ENCODE measurements at places on chromosomes 13 and 19. TPM values are rescaled to one million over a fixed set of nuclear protein-coding genes. Genes with fewer than 3 reads are reported as not detected.

GRCh38 chr13:37134411-37135041, 29.1 kb upstream of the CSNK1A1L start:
- DNase-seq = peak; percentile 26

DNA sequence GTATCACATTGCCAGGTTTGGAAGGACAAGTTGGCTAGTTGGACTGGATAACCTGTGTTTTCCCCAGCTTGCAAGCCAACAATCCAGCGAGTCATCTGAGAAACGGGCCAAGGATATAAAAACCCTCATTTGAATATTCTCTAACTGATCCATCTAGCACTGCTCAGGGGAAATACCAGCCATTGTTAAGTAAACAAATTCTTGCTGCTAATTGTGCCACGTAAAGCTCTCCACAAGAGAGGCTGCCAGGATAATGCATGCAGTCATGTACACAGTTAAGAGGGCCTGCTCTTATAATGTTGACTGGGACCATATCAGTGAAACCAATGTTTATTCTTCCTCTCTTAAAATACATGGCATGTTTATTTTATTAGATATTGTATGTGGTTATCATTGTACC, 663.2 kb upstream of the SGCG start:
- DNase-seq = no peak

- DNase-seq = peak; percentile 26
Observed at GRCh38 chr13:80012251-80012650, 328.7 kb downstream of the SPRY2 start.

GRCh38 chr13:46663206-46664037, 110.5 kb downstream of the LRCH1 start:
- DNase-seq = peak; percentile 88

- DNase-seq = no peak
Observed at GRCh38 chr13:28099396-28100149, 803 bp downstream of the FLT3 start.

GRCh38 chr19:41927497-41928192, 604 bp downstream of the ERFL start:
- no peak for DNase-seq

DNA sequence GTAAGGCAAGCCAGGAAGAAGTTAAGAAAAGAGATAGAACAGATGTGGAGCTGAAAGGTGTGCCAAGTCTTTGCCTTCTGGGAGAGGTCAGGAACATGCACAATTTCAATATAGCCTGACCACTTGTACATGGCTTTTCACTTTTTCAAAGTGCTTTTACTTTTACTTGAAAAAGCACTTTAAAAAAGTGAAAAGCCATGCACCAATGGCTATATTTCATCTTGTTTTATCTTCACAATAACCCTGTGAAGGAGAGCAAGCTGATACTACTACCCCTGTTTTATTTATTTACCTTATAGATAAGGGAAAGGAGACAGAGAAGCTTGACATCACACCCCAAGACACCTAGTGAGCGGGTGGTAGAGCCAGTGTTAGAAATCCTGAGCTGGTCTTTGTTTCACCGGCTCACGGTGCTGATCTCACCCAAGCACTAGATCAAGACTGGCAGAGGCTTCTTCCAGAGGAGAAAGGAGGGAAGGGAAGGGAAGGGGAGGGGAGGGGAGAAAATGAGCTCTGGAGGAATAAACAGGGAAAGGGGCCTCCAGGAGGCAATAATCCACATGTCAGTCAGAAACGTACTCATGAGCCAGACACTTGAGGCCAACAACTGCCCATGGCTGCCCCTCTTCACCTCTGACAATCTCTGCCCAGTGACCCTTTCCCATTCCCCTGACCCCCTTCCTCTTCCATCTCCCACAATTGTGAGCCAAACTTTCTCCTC, 455.4 kb downstream of the FOXO1 start:
- DNase-seq = no peak

DNA sequence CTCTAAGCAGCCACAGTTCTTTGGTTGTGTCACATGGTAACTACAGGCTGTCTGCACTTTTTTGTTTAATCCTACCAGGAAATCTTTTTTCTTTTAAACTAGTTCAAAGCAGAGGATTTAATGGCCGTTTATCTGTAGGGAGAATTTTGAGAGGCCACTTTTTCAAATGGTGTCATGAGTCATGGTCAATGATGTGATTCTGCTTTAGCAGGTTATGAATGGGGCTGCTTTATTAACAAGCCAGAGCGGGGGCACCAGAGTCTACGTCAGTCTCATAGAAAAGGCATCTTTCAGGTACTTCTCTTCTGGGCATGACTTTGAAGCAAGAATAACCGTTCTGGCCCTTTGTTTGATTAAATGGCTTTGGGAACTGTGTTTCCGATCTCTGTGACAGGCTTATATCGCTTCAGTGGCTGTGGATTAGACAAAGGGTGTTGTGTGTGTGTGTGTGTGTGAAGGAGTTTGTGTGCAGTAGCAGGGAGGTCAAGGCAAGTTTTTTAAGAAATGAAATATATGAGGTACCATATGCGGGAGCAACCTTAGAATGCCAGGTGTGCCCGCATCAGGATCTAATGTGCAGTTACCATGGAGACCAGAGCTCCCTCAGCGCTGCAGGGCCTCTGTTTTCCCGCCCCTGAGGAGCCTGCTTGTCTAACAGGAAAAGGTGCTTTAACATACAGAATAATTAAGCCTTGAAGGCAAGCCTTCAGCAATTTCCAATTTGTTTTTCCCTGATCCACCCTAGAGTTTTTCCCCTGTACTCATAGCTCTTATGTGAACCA, 120.5 kb downstream of the KATNAL1 start:
- no peak for DNase-seq

DNA sequence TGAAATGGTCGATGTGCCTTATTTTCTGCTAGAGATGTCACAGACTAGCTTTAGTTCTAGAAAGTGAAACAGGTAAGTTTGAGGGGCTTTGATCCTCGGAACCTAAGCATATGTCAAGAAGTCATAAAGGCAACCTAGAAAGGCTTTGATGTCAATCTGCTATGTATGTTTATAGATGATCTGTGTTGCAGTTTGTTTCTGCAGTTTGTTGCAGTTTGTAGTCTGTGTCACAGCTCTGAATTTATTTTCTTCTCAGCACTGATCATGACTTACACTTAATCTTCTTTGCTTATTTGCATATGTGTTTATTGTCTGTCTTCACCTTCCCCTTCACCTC, 5.9 kb downstream of the LSM14A start:
- DNase-seq = no peak

DNA sequence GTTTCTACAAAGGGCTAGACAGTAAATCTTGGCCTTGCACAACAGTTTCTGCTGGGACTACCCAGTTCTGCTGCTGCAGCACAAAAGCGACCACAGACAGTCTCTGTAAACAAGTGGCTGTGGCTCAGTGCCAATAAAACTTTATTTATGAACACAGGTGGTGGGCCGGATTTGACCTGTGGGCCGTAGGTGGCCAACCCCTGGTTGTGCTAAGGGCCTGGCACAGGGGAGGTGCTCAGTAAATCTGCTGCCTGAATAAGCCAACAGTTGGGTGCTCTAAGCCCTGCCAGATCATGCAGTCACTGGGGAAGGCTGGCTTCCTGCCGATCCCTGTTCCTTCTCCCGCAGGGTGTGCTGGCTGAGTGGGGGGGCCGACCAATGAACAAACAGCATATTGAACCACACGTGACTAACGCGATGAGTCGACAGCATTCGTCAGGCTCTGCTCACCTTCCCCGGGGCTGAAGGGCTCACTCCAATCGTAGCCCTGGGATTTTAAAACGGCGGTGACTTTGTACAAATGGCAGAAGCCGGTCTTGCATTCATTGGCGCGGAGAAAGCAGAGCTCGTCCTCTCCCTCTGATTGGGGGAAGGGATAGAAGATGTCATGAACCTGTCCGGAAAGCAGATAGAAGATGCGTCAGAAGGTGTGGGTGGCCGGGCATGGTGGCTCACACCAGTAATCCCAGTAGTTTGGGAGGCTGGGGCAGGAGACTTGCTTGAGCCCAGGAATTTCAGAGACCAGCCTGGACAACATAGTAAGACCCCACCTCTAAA, 24.3 kb upstream of the MYDGF start:
- peak; percentile 97 for DNase-seq

DNA sequence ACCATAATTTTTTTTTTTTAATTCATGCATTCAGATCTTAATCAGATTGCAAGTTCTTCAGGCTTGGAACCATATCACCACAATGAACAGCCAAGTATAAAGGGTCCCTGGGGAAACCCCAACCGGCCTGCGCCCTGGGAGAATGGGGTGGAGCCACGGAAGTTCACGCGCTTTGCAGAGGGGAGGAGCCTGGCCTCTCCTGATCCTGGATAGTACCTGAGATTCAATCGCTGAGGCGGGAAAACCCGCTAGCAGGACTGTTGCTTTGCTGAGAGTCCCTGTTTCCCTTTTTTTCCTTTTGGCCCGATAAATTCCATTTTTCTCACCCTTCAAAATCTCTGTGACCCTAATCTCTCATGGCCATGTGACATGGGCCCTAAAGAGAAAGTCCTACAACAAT, 385.1 kb downstream of the IRS2 start:
- no peak for DNase-seq

The POGLUT2 gene
- 16.9 TPM for total RNA-seq

The SPATA13 gene
- total RNA-seq = 3.3 TPM

The SULT2A1 gene
- not detected for total RNA-seq

The CCDC70 gene
- total RNA-seq = not detected

The SIGLEC8 gene
- total RNA-seq = not detected
